C1 segment of cervical spinal cord (tissue), 14 donors: ENCODE measurements at places on chromosomes 7 and 10.

DNA sequence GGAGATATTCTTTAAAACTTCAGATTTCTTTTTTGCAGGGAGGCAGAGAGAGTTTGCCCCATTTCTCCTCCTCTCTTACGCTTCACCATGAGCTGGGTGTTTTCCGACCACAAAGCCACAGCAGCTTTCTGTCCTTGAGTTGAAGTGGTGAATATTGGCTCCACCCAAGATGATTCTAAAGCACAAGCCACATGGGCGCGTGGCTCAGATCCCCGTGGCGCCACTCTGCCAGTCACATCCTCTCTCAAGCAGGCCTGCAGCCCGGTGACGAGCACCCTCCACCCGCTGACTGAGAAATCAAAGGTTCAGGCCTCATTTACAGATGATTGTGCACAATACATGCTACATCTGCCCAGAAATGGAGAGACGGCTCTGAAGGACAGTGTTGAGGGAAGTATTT lies 27.6 kb upstream of the RNF32 start:
- DNase-seq: no peak

DNA sequence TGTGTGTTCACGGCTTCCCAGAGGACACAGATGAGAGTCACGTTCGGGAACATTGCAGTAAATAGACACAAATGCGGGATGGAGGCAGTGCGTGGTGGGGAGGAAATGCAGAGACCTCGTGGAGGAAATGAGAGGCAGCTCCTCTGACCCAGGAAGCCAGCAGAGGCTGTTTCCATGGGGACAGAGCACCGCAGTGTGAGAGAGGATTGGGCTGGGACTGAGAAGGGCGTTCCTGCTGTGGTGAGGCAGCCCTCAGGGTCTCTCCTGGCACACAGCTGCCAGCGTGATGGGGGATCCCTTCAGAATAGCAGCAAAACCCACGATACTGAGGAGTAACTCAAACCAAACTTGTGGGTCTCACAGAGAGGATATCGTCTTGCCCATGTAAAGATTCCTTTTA lies 21.7 kb upstream of the BHLHA15 start:
- no peak for DNase-seq

- DNase-seq: no peak
Observed at GRCh38 chr7:11239316-11239715, 265.6 kb downstream of the PHF14 start.

DNA sequence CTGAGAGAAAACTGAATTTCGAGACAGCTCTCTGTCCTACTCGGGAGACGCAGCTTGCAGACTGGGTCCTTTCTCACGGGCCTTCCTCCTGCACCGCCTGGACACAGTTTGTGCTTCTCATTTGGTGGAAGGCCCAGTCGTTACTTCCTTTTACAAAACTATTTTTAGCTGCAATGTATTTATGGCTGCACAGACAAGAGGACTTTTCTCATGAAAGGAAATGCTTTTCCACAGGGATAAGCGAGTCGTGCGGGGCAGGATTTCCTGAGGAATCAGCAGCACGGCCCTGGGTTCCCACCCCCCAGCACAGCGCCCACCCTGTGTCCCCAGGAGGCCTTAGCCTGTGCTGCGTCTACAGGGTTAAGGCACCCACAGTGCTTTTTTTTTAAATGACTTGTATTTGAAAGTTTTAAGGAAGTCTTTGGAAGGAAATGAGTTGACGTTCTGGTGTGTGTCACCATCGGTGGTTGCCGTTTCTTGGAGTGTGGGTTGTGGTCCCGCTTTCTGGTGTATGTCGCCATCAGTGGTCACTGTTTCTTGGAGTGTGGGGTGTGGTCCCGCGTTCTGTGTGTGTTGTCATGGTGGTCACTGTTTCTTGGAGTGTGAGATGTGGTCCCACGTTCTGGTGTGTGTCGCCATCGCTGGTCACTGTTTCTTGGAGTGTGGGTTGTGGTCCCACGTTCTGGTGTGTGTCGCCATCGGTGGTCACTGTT lies 50.9 kb downstream of the INPP5A start:
- no peak for DNase-seq

DNA sequence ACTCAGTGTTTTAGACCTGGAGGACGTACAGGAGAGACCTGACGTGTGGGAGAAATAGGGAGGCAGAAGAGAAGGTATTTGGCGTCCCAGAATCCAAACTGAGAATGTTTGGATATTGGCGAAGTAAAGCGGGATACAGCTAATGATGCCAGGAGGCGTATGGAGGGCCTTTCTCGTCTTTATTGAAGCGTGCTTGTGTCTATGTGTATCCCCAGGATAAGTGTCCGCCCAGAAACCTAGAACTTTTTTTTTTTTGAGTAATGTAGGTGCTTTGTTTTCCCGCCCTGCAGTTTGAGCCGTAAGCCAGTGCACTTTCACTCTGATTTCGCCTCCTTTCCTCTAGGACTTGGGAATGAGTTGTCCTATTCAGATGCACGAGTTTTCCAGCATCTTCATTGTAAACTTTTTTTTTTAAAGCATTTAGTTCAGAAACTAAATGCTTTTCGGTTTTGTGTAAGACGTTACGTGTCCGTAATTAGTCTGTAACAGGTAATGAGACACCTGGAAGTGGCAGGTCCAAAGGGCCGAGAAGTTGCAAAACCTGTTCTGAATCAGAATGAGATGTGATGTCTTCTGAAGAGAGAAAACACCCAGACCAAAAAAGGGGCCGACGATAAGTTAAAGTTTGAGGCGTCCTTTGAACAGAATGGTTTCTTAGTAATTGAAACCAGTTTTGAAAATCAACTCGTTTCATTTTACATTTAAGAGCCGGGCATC lies 746 bp downstream of the ARL5B start:
- DNase-seq: no peak

GRCh38 chr10:70578371-70578947 lies 24.1 kb downstream of the PRF1 start:
- no peak for DNase-seq

GRCh38 chr7:2729031-2729892 lies 41.3 kb downstream of the AMZ1 start:
- DNase-seq: no peak

GRCh38 chr7:74134117-74134620 lies 40.0 kb upstream of the EIF4H start:
- DNase-seq: no peak

GRCh38 chr7:79165225-79165624 lies 288.2 kb downstream of the MAGI2 start:
- no peak for DNase-seq

DNA sequence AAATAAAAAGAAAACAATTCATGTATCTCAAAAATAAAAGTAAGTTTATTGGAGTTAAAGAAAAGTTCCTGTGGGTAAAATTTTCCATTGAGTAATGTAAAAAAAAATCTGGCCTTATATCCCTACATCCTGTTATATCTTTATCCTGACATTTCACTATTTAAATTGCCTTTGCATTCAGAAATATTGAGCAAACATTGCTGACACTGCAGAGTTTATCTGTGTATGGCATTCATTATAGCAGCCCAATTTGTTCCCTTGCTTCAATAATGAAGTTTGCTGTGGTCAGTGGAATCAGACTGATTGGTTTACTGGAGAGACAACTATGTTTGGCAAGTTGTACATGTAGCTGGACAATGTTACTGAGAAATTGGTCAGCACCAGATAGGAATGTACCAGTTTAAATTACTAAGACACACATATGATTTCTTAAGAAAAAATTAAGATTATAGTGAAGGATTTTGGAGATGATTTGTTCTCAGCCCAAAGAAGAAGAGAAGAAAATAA lies 271.7 kb downstream of the ANKRD7 start:
- DNase-seq: no peak

DNA sequence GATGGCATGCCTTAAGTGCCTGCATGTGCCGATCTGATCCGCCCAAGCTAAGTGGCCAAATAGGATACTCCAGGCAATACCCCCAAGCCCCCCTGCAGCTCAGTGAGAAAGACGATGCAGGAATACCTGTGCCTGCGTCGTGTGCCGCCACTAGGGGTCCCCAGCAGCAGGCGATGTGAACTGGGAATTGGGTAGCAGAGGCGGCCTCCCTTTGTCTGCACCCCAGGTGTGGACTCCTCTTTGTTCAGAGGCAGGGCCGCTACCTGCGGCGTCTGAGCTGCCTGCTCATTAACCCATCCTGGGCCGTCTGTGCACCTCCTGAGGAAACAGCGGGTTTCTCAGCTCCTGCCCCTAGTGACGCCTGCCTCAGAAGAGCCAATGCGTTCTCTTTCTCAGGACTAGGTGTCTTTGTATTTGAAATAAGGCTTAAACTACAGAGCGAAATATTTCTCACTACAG lies 4.8 kb upstream of the CHN2 start:
- DNase-seq: peak; percentile 64

GRCh38 chr10:102822222-102822621 lies 15.0 kb downstream of the CYP17A1 start:
- DNase-seq: no peak

DNA sequence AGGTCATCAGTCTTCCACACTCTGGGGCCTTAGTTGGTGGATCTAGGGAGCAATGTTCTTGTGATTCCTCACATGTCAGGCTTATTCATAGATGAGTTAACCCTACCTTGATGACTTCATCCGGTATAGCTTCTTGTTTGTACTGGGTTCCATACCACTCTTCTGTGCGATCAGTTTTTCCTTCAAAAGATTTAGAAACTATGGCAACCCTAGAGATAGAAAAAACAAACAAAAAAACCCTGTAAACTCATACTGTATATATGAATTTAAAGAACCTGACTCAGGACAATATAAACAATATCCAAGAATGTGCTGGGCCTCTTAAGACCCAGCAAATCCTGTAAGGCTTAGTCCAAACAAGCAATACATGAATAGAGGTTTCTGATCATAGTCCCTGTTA lies 83.5 kb downstream of the IDE start:
- no peak for DNase-seq

GRCh38 chr7:7183061-7183837 lies 905 bp downstream of the C1GALT1 start:
- peak; percentile 66 for DNase-seq

GRCh38 chr7:36639826-36640225 lies 84.5 kb downstream of the AOAH start:
- no peak for DNase-seq

- DNase-seq: no peak
Observed at GRCh38 chr10:132138596-132138995, 48.2 kb upstream of the DPYSL4 start.

DNA sequence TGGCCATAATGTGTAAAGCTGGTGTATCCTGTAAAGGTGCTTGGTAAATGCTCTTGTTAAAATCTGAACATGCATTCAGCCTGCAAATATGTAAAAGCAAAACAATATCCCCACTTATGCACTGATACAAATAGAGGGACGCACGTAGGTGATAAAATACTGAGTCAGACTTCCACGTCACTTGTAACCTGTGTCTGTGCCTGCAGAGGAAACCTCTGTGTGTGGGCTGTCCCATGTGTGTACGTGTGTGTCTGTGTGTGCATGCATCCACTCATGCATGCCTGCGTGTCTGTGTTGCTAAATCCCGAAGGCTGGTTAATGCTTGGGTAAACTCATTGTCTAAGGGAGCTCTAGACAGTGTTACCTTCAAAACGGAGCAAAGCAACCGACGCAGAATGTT lies 68.9 kb downstream of the KLF6 start:
- no peak for DNase-seq

- no peak for DNase-seq
Observed at GRCh38 chr7:54729107-54729506, 29.9 kb downstream of the SEC61G start.

- DNase-seq: no peak
Observed at GRCh38 chr7:101901661-101902491, 84.5 kb downstream of the CUX1 start.

GRCh38 chr7:108454674-108455550 lies 1.3 kb downstream of the NRCAM start:
- peak; percentile 60 for DNase-seq

DNA sequence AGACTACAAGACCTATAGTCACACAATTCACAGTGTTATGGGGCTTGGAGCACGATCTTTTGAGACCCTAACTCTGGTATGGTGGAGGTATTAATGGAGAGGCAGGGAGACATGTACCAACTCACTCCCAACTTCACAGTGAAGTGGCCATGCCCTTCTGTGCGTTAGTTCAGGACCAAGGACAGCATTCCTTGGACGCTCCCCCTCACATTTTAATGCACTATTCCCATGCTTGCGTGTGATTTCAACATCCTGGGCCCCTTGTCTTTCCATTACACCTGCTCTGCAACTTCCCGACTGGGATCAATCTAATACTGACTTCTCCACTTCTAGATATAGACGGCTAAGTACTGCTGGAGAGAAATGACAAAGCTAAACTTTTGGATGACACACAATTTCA lies 72.7 kb downstream of the PLCE1 start:
- no peak for DNase-seq

- DNase-seq: no peak
Observed at GRCh38 chr7:112080978-112081377, 125.2 kb downstream of the DOCK4 start.

DNA sequence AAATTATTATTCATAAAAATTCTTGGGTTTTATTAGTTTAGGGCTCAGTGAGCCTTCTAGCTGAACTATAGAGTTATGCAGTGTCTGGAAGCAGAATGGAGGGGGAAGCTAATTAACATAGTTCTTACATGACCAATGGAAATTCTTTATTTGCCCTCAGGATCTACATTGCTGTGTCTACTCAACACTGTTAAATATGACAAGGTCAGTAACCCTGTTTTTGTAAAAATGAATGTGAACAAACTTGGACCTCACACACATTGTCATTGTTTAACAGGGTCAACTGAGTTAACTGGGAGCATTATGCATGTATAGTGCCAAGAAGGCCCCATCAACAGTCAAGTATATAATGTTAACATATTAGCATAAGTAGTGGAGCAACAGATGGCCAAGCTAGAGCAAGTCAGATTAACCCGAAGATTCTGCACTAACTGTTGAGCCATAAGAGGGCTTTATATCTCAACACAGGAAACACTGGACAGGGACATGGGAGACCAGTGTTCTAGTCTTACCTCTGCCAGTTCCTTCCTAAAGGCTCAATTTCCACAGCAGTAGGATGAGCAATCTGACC lies 122.5 kb upstream of the SEM1 start:
- DNase-seq: no peak

- no peak for DNase-seq
Observed at GRCh38 chr7:153396475-153396874, 636.9 kb downstream of the ACTR3B start.

DNA sequence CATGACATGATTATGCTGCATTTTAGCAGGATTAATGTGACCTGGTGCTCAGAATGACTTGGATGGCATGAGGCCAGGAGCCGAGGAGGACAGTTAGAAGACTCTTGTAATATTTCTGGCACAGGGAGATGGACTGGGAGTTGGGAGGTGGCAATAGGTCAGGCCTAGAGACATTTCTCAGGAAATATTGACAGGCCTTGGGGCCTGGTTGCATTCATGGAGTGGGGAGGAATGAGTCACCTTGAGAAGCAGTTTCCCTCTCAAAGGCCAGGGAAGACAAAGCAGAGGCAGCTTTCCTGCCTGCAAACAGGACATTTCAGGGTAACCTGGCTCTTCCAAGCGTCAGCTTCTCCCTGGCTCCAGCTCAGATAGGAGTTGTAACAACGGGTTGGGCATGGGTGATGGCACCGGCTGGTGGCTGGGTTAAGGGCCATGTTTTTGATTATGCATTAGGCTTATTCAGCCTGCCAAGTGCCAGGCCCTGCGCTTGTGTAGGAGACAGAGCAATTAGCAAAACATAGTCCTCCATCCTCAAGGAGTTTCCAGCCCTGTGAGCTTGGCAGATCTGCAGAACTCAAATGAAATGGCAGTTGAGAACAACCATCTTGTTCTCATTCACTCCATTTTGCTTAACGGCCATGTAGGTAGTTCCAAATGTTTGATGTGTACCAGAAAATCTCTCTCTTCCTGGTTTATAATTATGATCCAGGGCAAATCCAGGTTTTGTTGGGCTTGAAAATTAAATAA lies 38.2 kb downstream of the HK1 start:
- DNase-seq: no peak

GRCh38 chr7:152869677-152870051 lies 110.1 kb downstream of the ACTR3B start:
- no peak for DNase-seq

GRCh38 chr7:117173035-117173770 lies 149.7 kb downstream of the WNT2 start:
- DNase-seq: no peak
